ENCODE measurements at places on chromosomes 3 and 15. TPM values are rescaled to one million over a fixed set of nuclear protein-coding genes. Genes with fewer than 3 reads are reported as not detected.

Gene PLSCR4
- total RNA-seq = 12.3 TPM

Gene B3GALNT1
- 0.18 TPM for total RNA-seq

Gene GOLGA6L4
- not detected for total RNA-seq

Gene ABHD5
- total RNA-seq = 32.7 TPM

GRCh38 chr3:54261141-54261540, 138.8 kb downstream of the CACNA2D3 start:
- H3K27ac ChIP-seq = no peak overlapping the region
- no peaks in the 10 kb centered on the region for H3K36me3 ChIP-seq
- DNase-seq = no peak
- no peaks in the 10 kb centered on the region for H3K4me1 ChIP-seq

DNA sequence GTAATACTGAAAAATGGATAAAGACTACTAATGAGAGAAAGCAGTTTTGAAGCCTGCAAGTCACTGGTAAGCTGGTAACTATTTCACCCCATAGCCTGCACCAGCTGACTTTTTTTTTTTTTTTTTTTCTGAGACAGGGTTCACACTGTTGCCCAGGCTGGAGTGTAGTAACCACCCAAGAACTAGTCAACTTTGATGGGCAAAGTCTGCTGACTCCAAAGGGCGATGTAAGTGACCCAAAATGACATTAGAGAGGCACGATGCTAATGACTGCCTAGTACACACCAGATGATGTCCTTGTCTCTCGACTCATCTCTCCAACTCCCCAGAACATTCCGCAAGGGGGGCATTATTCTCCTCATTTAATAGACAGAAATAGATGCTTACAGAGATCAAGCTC, 12.9 kb upstream of the TMEM41A start:
- H3K27ac ChIP-seq = no peak overlapping the region
- no peak overlapping the region for H3K4me3 ChIP-seq
- no peaks in the 10 kb centered on the region for H3K4me1 ChIP-seq
- H3K36me3 ChIP-seq = no peaks in the 10 kb centered on the region
- no peaks in the 10 kb centered on the region for H3K27me3 ChIP-seq

- no peak for DNase-seq
- H3K36me3 ChIP-seq = no peaks in the 10 kb centered on the region
- no peaks in the 10 kb centered on the region for H3K27me3 ChIP-seq
- peaks cover 6% of the 10 kb centered on the region for H3K4me1 ChIP-seq
- peak overlapping the region; percentile 63 for H3K4me3 ChIP-seq
Observed at GRCh38 chr15:40511093-40511471, 40.3 kb downstream of the CHST14 start.

DNA sequence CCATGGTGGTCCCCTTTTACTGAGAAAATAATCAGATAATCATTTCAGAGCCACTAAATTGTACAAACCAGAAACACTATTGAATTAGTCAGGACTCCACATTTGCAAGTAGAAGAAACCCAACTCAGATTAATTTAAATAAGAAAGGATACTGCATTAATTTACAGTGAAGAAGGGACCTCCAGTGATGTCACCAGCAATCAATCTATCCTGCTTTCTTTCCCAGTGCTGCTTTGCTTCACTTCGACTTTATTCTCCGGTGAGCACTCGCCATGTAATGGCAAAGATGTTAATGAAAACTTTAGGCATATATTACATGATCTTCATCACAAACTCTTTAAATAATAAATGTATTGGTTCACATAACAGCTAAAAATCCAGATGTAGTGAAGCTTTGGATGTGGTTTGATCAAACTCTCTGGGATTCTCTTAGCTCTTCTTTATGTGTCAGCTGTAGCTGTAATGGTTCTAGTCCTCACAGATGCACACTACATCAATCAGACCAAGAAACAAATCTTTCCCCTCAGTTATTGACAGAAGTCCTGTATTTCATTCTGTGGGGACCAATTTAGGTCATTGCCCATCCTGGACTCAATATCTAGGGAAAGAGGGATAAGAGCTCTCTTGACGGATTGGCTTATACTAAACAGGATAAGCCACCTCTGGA, 14.2 kb upstream of the ZBTB20 start:
- no peak for DNase-seq
- no peaks in the 10 kb centered on the region for H3K4me1 ChIP-seq
- no peak overlapping the region for H3K27ac ChIP-seq
- H3K27me3 ChIP-seq = no peaks in the 10 kb centered on the region

DNA sequence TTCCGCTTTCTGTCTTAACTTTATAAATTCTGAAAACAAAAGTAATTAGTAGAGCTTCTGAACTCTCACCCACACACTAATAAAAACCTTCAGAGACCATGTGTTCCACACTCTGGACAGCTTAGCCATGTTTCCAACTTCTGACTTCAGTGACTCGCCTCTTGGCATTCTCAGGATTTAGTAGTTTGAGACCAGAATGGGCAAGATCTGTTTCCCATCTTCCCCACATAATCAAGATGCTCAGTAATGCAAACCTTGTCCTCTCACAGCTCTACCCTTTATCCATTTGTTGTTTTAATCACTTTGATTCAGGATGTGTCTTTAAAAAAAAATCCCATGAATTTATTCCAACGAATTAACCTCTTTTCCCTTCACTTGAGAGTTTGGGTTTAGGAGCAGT, 166.6 kb upstream of the SLC24A5 start:
- H3K27ac ChIP-seq = no peak overlapping the region
- no peak overlapping the region for H3K4me3 ChIP-seq
- H3K27me3 ChIP-seq = no peaks in the 10 kb centered on the region
- H3K4me1 ChIP-seq = no peaks in the 10 kb centered on the region
- H3K36me3 ChIP-seq = no peaks in the 10 kb centered on the region
- DNase-seq = no peak

GRCh38 chr3:59192473-59192872, 142.6 kb upstream of the CFAP20DC start:
- H3K27me3 ChIP-seq = no peaks in the 10 kb centered on the region
- H3K4me1 ChIP-seq = no peaks in the 10 kb centered on the region
- no peak overlapping the region for H3K4me3 ChIP-seq

- peaks cover 19% of the 10 kb centered on the region for H3K27me3 ChIP-seq
- H3K4me3 ChIP-seq = no peak overlapping the region
- H3K4me1 ChIP-seq = peaks cover 7% of the 10 kb centered on the region
Observed at GRCh38 chr15:25859838-25860645, 3.1 kb downstream of the ATP10A start.

DNA sequence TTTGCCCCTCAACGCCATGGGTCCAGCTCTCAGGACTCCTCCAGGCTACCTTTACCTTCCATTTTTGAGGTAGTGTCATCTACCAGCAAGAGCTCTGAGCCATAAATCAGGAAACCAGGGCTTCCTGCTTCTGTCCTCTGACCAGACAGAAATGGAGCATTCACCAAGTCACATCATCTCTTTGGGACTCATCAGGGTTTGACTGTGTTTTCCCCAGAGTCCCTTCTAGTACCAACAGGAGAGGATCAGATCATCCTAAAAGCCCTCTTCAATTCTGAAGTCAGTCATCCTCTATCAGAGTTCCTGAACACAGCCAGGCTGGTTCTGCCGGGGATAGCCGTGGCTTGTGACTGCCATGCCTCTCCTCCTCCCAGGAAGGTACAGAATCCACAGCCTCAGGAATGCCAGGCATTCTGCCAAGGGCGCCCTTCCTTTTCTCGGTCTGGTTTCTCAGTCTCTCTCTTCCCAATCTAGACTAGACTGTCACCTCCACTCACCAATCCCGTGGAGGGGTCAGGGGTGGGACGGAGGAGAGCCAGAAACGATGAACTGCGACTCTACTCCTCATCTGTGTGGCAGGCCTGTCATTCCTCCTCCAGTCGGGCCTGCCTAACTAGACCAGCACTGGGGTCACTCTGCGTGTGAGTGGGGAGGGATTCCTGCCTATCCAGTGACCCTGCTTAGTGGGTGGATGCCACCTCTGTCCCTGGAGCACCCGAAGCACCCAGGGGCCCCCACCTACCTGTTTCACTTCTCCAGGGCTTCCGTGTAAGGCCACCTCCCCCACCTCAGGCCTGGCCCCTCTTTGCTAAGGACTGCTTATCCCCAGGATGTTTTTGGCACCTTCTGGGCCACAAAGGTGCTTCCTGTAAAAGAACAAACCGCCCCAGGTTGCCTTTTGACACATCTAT, 30.9 kb downstream of the CCNL1 start:
- DNase-seq = no peak
- H3K36me3 ChIP-seq = no peaks in the 10 kb centered on the region
- peak overlapping the region; percentile 86 for H3K27ac ChIP-seq
- H3K4me1 ChIP-seq = peaks cover 37% of the 10 kb centered on the region
- no peak overlapping the region for H3K4me3 ChIP-seq

Gene FAM174B
- 11.9 TPM for total RNA-seq

GRCh38 chr3:58999134-58999773, 50.6 kb downstream of the CFAP20DC start:
- no peaks in the 10 kb centered on the region for H3K36me3 ChIP-seq
- H3K27ac ChIP-seq = no peak overlapping the region
- DNase-seq = no peak
- H3K27me3 ChIP-seq = no peaks in the 10 kb centered on the region

GRCh38 chr3:16883723-16884083, 1.1 kb upstream of the PLCL2 start:
- no peaks in the 10 kb centered on the region for H3K36me3 ChIP-seq
- H3K4me3 ChIP-seq = peak overlapping the region; percentile 87
- H3K4me1 ChIP-seq = peaks cover 50% of the 10 kb centered on the region
- no peaks in the 10 kb centered on the region for H3K27me3 ChIP-seq
- peak overlapping the region; percentile 96 for H3K27ac ChIP-seq

DNA sequence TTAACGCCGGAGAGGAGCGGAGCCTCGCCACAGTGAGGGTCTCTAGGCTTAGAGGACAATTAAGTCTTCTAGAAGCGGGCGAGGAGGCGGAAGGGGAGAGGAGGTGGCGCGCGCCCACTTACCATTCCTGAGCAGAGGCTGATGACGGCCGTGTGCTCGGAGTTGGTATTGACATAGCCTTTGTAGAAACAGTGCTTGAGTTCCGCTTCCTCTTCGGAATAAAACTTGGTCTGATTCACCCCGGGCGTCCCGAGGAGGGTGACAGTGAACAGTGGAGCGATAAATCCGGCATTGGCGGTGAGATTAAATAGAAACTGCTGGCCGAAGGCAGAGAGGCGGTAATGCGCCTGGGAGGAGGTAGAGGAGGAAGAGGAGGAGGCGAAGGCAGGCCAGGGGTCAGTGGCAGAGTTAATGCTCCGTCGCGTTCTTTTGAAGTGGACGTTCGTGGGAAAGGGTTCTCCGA, 1.3 kb downstream of the ADAMTS9 start:
- H3K27ac ChIP-seq = peak overlapping the region; percentile 90
- no peak for DNase-seq
- peak overlapping the region; percentile 89 for H3K4me3 ChIP-seq

DNA sequence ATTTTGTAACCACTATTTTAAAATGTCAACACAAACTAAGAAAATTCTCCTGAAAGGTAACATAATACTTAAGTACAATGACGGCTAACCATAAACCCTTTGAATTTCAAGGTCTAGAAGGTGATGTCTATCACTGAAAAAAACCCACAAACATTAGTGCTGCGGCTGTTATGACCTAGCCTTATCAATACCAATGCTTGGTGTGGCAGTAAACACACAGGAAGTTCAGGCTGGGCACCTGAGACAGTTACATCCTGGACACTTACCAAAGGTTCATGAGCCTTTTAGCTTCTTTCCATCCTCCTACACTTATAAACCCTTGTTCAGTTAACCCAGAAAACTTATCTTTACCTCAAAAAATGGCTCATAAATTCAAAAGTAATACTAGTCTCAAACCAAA, 5.8 kb downstream of the HSPBAP1 start:
- no peaks in the 10 kb centered on the region for H3K36me3 ChIP-seq
- DNase-seq = no peak
- no peak overlapping the region for H3K4me3 ChIP-seq
- no peaks in the 10 kb centered on the region for H3K27me3 ChIP-seq

DNA sequence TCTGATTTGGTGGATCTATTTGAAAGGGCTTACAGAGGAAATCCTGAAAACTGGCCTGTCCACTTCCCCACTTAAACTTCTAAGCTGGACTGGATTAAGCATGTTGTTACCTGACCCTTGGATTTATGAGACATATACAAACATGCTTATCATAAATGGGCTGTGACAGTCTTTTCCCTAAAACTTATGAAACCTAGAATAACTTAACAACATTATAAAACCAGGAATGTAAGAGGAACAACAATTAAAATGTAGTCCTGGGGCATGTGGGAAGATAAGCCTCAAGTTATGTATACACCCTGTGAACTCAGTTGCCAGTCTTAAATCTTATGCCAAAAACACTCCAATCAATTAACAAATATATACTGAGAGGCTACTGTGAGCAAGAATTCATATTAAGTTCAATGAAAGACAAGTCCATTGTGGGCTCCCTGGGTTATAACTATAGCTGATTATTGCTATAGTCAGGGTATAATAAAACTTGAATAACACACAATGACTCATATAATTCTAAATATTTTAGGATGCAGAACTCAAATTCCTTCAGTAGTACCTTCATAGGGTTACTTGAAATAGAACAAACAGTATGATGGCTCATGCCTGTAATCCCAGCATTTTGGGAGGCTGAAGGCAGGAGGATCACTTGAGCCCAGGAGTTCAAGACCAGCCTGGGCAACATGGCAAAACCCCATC, 87.2 kb upstream of the PPIB start:
- H3K27ac ChIP-seq = no peak overlapping the region
- peaks cover 7% of the 10 kb centered on the region for H3K4me1 ChIP-seq
- H3K4me3 ChIP-seq = no peak overlapping the region
- no peaks in the 10 kb centered on the region for H3K36me3 ChIP-seq
- no peaks in the 10 kb centered on the region for H3K27me3 ChIP-seq

DNA sequence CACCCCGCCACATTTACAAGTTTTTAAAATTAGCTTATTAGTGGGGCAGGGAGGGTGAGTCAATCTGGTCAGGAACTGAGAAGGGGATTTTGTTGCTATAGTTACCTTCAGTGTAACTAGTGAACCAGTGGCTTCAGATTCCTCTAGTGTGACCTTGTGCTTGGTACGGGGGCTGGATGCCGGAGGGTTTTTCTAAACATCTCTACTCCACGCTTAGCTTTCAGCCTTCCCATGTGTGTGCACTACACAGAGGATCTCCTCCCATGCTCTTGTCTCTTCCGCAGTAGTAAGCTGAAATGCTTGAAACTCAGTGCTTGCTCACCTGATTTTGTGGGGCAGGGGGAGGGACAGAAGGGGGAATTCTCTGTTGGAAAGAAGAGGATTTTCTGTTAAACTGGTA, 67.9 kb upstream of the AKAP13 start:
- no peaks in the 10 kb centered on the region for H3K36me3 ChIP-seq
- H3K27ac ChIP-seq = no peak overlapping the region
- no peak for DNase-seq

DNA sequence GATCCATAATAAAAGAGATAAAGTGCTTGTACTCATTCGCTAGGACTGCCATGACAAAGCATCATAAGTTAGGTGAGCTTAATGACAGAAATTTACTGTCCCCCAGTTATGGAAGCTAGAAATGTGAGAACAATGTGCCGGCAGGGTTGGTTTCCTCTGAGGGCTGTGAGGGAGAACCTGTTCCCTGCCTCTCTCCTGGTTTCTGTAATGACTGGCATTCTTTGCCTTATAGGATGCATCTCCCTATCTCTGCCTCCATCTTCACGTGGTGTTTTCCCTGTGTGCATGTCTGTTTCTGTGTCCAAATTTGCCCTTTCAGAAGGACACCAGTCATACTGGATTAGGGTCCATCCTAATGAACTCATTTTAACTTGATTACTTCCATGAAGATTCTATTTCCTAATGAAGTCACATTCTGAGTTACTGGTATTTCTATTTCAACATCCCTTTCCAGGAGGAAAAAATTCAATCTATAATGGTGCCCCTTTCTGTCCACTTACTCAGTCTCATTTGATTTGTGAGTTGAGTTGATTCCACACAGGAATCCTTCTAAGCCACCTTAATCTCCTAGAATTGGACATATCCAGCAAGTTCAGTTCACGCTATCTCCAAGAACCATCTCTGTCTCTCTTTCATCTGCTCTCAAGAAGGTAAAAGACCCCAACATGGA, 71.2 kb upstream of the LIPC start:
- no peak overlapping the region for H3K4me3 ChIP-seq
- no peak for DNase-seq
- H3K27me3 ChIP-seq = no peaks in the 10 kb centered on the region
- H3K27ac ChIP-seq = no peak overlapping the region
- no peaks in the 10 kb centered on the region for H3K4me1 ChIP-seq
